ENCODE measurements at places on chromosomes 1 and 21.

DNA sequence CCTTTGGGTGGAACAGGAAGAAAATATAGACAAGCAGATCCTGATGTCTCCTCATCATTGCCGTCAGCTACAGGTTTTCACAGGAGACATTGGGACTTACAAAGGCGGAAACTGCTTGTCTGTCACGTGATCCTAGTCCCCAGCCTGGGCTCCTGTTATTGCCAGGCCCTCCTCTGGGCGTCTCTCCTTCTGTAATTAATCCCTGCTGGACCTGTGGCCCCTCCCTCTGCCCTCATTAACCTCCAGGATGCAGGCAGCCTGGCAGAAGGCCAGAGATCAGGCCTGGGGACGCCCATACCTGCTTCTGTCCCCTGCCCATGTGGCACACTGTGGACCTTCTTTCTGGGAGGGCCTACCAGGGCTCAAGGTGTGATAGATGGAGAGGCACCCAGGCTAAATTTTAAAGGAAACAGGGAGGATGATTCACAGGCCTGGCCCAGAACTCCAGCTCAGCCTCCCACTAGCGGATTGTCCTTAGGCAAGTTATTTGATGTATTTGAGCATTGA, 2.4 kb downstream of the S100A5 start:
- DNase-seq = no peak

DNA sequence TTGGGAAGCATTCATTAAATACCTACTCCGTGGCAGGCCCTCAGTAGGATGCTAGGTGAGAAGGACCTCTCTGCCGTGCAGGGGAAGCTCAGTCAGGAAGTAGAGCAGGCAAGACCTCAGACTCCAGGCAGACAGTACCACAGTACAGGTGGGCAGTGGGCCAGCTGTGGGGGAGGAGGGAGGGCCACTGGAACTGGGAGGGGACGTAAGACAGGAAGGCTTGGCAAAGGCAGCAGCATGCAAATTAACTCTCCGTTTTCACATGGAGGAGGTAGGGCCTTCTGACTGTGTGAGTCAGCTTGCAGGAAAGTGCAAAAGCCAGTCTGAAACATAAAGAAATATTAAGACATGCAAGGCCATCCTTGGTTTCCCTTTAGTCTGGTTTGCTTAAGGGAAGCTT, 157.7 kb downstream of the TRIM33 start:
- DNase-seq = peak; percentile 74

GRCh38 chr1:234528074-234528865, 49.3 kb upstream of the TARBP1 start:
- no peak for DNase-seq

GRCh38 chr1:223216531-223217205, 73.6 kb upstream of the TLR5 start:
- no peak for DNase-seq

DNA sequence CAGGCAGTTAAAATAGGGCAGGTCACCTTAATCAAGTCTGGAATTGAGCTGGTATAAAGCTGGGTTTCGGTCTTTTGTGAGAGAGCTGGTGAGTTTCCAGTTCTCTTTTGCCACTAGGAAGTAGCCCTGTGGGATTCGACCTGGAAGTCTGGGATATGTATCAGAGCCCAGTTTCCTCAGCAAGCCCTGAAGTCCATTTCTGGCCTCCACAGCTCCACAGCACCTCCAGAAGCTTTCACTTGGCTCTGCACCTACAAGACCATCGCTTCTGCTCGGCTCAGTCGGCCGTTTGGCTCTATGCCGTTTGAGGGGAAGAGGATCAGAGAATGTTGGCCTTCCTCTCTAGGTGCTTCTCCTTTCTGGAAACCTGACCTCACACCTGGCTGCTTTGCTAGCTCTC, 148.0 kb downstream of the GALNT2 start:
- DNase-seq = peak; percentile 69

DNA sequence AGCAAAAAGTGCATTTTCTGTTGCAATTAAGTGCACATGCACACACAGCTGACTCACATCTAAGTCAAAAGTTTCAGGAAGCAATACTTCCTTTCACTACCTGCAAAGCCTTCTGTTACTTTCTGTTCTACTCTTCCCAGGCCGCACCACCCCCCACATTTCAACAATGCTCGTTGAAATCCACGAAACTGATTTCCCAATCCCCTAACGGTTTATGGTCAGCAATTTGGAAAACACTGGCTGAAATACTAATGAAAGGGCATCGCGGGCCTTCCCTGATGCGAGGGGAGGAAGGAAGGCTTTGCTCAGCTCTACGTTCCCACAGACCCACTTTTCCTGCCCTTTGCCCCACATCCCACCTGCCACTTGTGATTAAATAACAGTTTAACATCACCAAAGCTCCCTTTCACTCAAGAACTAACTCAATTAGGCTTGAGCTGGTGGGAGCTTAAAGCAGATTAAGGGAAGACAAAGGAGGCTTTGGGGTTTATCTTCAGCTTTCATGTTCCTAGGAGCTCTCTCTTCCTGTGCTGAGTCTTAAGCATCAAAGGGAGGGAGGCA, 243.2 kb upstream of the RAB4A start:
- DNase-seq = peak; percentile 73

GRCh38 chr1:164592634-164593033, 33.6 kb downstream of the PBX1 start:
- no peak for DNase-seq

DNA sequence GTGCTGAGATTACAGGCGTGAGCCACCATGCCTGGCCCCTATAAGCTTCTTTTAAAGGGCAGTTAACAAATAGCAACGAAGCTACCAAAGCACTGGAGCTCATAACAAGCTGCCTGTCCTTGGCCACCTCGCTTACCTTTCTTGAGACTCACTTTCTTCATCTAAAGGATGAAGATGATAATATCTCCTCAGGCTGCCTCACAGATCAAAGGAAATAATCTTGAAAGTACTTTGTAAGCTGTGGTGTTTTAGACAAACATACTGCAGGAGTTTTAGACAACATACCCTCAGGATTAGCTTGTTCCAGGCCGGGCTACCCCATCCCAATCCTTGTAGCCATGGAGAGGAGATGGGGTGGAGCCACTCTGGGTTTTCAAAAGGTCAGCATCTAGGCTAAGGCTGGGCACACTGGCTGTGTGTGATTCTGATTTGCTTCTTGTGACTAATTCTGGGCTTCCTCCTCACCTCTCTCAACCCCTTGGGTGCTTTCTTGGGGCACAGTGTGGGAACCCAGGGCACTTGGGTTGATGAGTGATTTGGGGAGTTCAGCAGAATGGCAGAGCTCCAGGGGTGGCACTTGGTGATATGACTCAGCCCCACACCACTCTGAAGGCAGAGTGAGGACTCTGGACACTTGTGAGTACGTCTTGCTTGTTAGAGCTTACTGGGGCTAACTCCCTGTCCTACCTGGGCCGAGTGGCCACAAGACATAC, 5.2 kb downstream of the GPR25 start:
- no peak for DNase-seq

GRCh38 chr1:107459204-107459904, 318.5 kb downstream of the NTNG1 start:
- no peak for DNase-seq

DNA sequence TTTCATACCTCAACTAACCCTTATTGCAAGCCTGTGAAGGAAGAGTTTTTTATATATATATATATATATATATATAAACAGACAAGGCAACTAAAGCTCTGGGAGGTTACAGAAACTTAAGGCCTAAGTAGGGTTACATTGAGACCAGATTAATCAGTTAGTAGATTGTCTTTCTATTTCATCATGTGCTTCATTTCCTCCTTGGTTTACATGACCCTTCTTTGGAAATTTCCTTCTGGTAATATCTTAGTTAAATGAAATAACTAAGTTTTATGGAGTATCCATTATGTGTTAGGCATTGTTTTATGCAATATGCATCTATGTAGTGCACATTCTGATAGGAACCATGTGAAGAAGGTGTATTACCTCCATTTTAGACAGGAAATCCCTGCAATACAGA, 112.7 kb downstream of the FGGY start:
- no peak for DNase-seq

DNA sequence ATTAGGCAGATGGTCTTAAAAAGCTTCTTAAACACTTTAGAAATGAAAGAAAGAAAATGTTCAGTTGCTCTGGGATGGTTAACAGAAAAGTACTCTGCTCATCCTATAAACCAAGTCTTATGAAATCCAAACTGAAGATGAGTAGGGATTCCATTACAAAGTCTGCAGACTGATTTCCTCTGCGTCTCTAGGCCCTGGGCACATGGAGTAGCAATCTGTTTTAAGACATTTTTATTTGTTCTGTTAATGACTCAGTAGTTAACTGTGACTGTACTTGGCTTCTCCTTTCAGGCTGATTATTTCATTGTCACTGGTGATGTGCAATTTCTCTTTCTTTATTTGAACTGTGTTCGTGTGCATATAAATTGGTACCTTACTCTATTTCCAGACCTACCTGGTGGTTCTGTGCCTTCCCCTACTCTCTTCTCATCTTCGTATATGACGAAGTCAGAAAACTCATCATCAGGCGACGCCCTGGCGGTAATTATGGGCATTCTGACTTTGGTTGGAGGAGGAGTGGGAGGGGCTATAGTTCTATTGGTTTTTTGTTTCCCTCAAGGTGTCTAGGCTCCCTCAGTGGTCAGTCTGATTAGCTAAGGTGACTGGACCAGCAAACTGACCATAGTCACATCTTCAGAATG, 30.6 kb downstream of the ATP1A1 start:
- no peak for DNase-seq

DNA sequence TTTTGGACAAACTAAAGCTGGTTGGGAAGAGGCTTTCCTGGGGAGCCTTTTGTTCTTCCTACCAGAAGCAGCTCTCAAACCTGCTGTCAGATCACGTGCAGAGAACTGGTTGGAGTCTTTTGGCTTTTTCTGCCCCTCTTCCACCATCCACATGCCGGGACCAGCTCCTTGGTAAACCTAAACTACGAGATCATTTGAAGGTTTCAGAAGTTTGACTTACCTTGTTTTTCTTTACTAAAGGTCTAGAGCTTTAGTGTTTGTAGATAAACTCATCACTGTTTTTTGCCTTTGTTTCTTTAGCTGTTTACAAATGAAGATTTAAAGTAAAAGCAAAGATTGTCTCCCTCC, 113.4 kb downstream of the HLX start:
- DNase-seq = no peak

- no peak for DNase-seq
Measured at GRCh38 chr1:25700144-25700523, 83.5 kb downstream of the MAN1C1 start.

DNA sequence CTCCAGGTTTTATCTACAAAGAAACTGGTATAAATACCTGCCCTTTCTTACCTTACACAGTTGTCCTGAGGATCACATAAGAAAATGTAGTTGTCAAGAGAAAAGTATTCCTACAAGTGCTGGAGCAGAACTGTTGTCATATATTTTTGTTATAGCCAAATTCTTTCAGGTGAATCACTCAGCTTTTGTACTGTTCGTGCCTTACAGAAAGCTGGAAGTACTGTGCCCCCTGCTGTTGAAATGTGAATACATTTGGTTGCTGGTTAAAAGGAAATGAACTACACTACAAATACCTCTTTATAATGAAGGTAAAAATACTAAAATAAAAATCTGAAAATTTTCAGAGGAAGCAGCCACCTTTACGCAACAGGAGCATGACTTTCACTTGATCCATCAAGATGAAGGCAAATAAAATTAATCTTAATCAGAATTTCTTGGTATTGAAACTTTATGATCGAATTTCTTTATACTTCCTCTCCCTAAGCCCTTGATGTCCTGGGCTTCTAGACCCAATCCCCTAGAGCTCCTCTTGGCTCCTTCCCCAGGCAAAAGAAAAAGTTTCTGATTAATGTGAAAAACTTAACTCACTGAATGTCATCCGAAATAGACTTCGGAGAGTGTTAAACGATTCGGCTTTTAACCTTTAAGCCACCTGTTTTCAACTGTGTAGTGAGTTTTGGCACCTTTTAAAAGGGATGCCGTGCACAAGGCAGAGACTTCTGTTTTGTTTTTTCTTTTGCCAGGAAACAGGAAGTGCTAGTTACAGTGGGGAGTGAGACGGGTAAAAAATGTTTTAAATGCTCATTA, 12.5 kb downstream of the CHML start:
- DNase-seq = no peak

DNA sequence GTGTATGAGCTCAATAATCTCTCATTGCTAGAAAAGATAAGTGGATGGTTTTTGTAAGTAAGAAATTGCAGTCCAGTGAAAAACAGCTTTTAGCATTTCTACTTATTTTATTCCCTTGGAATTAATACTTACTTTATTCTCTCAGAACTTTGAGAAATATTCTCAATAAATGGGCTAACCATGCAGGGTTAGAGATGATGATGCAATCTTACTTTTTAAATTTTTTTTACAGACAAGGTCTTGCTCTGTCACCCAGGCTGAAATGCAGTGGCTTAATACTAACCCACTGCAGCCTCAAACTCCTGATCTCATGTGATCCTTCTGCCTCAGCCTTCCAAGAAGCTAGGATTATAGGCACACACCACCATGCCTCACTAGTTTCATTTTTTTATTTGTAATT, 440.8 kb upstream of the ZP4 start:
- no peak for DNase-seq

GRCh38 chr21:42862774-42863503, 16.4 kb downstream of the WDR4 start:
- DNase-seq = peak; percentile 48

GRCh38 chr1:25150985-25151495, 81.3 kb downstream of the SYF2 start:
- no peak for DNase-seq

DNA sequence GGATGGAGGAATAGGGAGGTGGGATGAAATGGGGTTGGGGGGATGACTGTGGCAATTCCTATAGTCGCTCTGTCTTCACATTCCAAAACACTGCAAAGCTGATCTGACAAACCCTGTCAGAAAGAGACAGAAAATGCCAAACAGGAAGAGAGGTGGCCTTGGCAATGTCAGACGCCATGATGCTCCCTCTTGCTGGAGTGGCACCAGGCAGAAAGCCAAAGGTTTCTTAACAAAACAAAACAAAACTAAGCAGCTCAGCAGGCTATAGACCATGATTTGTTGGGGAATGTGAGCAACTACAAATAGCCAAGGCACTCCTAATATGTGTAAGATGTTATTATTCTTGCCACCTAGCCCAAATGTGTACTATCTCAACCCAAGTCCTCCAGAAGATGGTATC, 42.9 kb upstream of the PLA2G2C start:
- DNase-seq = no peak

GRCh38 chr1:166789286-166789685, 50.0 kb upstream of the POGK start:
- no peak for DNase-seq

- peak; percentile 83 for DNase-seq
Measured at GRCh38 chr1:7942214-7942921, 1.7 kb upstream of the TNFRSF9 start.
